SJCRH30 (cell line): ENCODE measurements at places on chromosomes 2 and 18.

GRCh38 chr2:157784169-157784822 lies 91.8 kb downstream of the ACVR1 start:
- no peaks in the 10 kb centered on the region for H3K27me3 ChIP-seq
- H3K4me3 ChIP-seq = no peak overlapping the region
- no peaks in the 10 kb centered on the region for H3K36me3 ChIP-seq
- H3K4me1 ChIP-seq = peaks cover 23% of the 10 kb centered on the region
- H3K27ac ChIP-seq = no peak overlapping the region

DNA sequence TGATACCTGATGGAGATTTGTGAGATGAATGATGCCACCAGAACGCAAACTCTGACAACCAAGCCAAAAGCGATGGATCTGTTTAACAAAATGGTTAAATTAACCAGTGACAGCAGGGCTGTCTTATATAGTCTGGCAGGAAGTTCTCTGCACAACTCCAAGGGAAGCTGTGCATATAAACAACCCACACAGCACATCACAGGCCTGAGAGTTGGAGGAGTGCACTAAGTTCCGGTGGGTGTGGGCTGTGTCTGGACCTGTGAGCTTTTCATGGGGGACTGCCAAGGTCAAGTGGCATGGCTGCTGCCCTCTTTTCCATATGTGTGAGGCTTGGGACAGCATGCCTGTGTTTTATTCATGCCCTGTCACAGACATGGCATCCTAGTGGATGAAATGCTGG lies 414.6 kb upstream of the TRIB2 start:
- no peaks in the 10 kb centered on the region for H3K36me3 ChIP-seq
- no peak for DNase-seq
- no peak overlapping the region for H3K4me3 ChIP-seq
- peaks cover 35% of the 10 kb centered on the region for H3K4me1 ChIP-seq

DNA sequence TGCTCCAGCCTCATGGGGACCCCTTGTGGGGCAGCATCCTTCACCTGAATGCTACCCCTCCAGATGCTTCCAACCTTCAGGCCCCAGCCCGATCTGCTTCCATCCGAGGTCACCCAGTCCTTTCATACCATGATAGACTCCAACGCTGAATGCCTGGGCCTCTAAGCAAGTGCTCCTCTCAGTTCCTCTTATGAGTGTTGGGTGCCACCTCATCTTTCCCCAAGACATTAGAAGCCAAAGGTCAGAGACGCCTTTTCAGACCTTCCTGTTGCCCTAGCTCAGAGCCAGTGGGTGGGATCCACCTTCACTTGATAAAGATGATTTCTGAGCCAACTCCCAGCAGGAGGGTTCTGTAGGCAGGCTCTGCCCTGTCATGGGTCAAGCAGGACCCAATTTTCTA lies 174.5 kb upstream of the MGAT5 start:
- no peak overlapping the region for H3K4me3 ChIP-seq
- H3K27ac ChIP-seq = no peak overlapping the region
- no peaks in the 10 kb centered on the region for H3K4me1 ChIP-seq
- no peaks in the 10 kb centered on the region for H3K36me3 ChIP-seq

DNA sequence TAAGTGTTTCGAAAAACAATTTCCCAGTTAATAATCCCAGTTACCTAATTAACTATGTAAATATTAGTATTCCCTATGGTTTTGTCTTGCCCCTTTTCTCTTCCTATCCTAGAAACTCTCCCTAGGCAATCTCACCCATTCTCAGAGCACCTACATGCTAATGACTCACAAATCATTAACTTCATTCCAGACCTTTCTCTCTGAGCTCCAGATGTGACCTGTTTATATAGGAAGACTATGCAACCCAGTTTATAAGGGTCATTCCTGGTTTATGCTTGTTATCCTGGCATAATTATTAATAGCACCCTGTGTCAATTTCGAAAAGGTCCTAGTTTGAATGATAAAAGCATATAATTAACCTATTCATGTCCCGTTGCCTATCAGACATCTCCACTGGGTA lies 14.8 kb upstream of the SERTAD2 start:
- H3K4me1 ChIP-seq = peaks cover 37% of the 10 kb centered on the region
- no peak overlapping the region for H3K4me3 ChIP-seq
- H3K36me3 ChIP-seq = no peaks in the 10 kb centered on the region
- peak overlapping the region; percentile 66 for H3K27ac ChIP-seq

- no peak overlapping the region for H3K27ac ChIP-seq
- DNase-seq = no peak
- no peak overlapping the region for H3K4me3 ChIP-seq
- no peaks in the 10 kb centered on the region; the same call in 1 of the 2 replicates for H3K27me3 ChIP-seq
- H3K36me3 ChIP-seq = no peaks in the 10 kb centered on the region
- no peaks in the 10 kb centered on the region for H3K4me1 ChIP-seq
Observed at GRCh38 chr2:172232708-172233396, 130.2 kb upstream of the DLX2 start.

DNA sequence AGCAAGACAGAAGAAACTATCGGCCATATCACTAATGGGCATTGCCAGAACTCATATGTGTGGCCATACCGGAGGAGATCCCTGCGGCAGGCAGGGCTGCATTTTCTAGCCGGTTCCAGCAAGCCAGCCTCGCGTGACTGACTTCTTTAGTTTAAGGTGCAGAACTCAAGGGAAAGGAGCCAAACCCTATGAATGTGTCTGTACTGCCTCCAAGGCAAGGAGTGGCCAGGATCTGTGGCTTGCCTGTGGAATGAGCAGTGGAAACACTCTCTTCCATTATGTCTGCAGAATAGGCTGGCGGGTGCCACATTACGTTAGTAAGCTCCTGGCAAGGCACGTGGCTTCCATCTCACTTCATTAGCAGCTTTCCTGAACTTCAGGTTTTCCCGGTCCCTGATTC lies 137.6 kb downstream of the ATL2 start:
- H3K36me3 ChIP-seq = no peaks in the 10 kb centered on the region
- DNase-seq = no peak
- no peaks in the 10 kb centered on the region for H3K4me1 ChIP-seq
- H3K4me3 ChIP-seq = no peak overlapping the region

DNA sequence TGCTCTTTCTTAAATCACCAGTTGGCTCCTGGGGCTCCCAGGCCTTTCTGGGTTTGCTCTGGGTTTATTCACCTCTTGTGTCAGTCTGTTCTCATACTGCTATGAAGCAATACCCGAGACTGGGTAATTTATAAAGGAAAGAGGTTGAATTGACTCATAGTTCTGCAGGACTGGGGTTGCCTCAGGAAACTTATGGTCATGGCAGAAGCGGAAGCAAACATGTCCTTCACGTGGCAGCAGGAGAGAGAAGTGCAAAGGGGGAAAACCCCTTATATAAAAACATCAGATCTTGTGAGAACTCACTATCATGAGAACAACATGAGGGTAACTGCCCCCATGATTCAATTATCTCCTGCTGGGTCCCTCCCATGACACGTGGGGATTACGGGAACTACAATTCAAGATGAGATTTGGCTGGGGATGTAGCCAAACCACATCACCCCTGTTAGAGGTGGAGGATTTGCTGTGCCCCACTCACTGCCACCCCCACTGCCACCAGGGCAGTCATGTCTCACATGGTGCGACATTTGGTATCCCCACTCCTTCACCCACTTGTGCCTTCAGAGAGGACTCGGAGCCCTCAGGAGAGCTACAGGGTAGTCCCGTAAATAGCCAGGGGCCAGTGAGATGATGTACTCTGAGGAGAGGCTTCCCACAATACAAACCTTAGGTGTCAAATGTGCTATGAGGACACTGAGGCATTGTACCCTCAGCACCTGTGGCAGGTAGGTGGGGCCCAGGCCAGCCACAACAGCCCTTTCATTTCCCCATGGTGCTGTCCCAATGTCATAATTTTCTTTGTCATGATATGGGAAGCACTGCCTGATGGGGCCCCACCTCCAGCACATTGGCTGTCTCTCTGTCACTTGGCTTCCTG lies 35.7 kb downstream of the CDC42EP3 start:
- no peak overlapping the region for H3K4me3 ChIP-seq
- no peaks in the 10 kb centered on the region for H3K27me3 ChIP-seq
- H3K36me3 ChIP-seq = peaks cover 8% of the 10 kb centered on the region
- H3K4me1 ChIP-seq = peaks cover 19% of the 10 kb centered on the region

DNA sequence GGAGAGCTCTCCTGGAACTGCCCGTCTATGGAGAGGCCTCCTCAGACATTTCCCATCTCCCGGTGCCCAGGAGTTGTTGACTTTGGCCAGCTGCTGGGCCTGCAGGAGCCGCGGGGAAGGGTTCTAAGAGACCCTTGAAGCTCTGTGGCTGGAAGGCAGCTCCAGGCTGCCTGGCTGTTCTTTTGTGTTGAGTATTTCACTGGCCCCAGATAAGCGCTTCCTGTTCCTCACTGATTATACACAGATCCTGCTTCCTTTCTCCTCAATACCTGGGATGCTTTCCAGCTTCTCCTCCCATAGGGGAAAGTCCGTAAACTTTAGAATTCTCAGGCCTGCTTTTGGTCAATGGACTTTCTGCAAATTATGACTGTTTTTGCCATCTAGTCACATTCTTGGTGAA lies 57.8 kb downstream of the TGOLN2 start:
- H3K4me1 ChIP-seq = peaks cover 50% of the 10 kb centered on the region
- H3K27me3 ChIP-seq = no peaks in the 10 kb centered on the region
- H3K36me3 ChIP-seq = no peaks in the 10 kb centered on the region

- no peaks in the 10 kb centered on the region for H3K4me1 ChIP-seq
- H3K36me3 ChIP-seq = no peaks in the 10 kb centered on the region
- H3K27ac ChIP-seq = no peak overlapping the region
- no peaks in the 10 kb centered on the region for H3K27me3 ChIP-seq
- DNase-seq = no peak
Observed at GRCh38 chr2:237222178-237222577, 136.5 kb downstream of the COPS8 start.
